NCI-H1694 (cell line): ENCODE measurements at places on chromosomes 3 and 15.

- DNase-seq, result no peak
These were observed 654 bp downstream of the PIK3CA start for GRCh38 chr3:179148616-179149405.

- no peak for DNase-seq
These were observed 87.7 kb downstream of the KCNAB1 start for GRCh38 chr3:156207802-156208685.

DNA sequence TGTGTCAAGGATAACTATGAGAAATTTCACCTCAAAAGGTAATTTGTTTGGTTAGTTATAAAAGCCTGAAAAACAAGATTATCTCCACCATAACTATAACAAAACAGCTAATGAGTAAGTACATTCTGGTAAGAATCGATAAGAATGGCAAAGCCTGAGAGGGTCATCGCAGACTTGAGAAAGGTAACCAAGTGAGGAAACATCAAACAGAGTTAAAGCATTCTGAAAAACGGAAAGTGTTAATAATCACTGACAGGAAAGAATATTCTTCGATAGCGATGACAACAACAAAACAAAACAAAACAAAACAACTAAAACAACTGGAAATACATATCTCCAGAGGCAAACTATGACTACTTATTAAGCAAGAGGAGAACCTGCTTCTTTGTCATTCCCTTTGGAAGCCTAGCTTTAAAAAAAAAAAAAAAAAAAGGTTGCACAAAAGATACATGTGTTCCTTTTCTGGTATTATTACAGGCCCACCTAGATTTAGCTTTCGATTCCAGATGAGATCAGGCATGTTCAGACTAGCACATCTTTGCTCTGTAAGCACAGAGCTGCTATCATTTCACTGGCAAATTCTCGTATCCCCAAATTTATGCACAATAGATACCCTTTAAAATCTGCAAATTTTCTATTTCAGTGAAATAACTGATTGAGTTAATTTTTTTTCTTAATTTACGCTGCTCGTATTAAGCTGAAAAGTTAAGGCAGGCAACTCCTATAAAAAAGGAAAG, 155.6 kb downstream of the TIGIT start:
- DNase-seq, result peak; percentile 39

DNA sequence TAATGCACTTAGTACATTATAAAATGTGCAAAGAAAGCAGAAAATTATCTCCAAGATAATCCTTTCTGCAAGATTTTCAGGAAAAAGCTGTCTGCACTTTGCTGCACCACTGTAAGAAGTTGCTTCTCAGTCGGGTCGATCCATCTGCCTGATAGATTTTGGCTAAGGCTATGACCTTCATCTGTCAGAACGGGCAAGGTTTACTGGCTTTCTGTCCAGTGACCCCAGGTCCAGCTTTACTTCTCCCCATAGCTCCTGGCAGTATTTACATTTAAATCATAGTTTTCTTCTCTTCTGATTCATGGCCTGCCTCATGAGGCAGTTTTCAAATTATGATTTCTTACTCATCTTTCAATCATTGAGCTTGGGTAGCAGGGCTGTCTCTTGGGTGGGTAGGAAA, 422.7 kb downstream of the EPHB1 start:
- DNase-seq, result no peak

- no peak for DNase-seq
These were observed 234.6 kb downstream of the RBMS3 start for GRCh38 chr3:29515451-29515850.

DNA sequence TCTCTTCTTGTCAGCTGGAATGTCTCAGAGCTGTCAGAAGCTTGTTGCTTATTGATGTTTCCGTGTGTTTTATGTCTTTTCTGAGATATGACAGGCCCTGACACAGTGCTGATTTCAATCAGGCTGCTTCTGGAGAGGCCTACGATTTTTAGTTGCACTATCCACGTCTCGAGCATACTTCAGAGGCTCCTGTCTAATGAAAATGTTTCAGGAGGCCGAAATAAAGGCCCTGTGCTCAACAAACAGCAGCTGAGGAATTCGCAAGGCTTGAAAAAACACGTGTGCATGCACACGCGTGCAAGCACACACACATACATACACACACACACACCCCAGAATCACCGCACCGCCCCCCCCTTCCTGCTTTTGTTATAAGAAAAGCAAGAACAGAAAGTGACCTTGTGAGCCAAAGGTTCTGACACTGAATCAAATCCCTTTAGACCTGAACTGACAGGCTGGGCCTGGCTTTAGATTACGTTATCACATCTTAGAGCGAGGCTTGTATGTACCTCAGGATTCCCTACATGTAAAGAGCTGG, 296.6 kb downstream of the NR2F2 start:
- DNase-seq, result no peak

DNA sequence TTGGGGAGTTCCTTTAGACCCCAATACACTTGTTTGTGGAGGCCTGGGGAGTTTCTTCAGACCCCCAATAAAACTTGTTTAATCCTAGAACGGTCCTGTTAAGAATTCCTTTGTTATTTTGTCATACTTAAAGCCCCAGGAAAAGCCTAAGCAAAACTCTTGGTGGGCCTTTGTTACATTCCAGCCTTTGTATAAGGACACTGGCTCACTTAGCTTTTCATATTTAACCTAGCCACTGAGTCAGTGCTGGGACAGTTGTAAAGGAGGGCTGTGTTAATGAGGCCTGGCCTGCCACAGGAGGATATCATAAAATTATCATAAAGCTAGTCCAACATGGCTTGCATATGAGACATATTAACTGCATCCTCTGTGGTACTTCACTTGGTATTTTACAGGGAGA, 760.1 kb downstream of the ZNF385D start:
- DNase-seq, result no peak

DNA sequence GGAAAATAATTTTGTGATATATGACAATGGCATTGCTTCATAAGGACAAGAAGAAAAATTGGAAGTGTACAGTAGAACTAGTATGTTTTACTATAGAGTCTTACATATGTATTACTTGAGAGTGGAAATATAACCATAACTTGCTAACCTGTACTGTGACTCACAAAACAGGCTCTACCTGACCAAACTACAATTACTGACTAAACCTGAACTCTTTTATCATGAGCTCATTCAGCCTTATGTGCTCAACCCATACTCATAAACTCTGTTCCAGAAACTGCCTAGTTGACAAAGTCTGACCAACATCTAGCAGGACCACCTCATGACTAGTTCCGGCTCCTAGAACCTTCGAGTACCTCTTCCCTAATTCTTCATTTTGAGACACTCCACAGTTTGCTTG, 6.3 kb downstream of the CDIN1 start:
- DNase-seq, result no peak

DNA sequence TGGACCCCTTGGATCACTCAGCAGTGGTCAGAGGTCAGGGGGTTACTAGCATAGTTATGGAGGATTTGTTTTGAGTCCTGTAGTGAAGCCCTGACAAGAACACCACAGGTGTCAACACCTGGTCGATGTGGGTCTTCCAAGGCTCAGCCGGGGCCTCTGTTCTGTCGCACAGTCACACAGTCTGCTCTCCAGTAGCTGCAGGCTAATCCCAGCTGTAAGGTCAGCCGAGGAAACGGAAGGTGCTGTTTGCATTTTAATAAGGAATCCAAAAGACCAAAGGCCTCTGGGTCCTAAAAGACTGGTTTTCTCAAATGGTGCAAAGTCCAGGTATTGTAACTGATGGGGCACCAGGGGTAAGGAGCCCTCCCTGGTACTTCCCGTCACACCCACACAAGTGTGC, 71.7 kb downstream of the RPLP1 start:
- DNase-seq, result no peak

DNA sequence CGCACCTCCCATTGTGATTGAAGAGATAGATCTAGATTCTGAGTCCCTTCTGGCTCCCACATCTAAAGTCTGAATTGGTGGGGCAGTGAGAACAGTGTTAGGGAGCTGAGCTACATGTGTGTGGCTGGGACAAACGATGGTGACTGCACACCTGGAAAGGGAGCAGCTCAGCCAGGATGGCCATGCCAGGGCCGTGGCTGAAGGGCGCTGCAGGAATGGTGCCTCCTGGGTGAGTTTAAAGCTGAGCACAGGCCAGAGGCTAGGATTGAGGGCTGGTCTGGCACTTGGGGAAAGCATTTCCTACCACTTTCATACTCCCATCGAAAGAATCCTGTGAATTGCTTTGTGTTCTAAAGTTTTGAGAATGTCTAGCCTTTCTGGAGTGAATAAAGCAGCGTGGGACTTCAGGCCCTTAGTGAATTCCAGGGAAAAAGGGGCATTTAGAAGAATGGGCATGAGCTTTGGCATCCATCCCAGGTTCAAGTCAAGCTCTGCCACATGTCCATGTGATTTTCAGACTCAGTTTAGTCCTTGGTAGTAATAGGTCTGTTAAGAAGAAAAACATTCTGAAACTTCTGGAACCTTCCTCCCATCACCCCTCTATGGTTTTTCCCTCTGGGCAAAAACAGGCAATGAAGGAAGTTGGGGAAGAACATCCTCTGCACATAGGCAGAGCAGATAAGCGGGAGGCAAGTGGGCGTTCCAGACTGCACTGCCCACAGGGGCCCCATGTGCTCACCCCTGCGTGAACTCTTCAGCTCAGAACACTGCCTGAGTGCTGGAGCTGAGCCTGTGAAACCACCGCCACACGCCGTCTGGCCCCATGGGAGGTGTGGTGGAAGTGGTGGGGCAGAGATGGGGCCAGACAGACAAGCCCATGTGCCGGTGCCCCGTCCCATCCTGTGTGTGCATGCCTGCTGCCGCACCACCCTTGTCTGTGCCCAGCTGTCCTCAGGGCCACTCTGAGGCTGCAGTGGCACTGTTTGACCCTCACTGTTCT, 12.9 kb upstream of the CPNE9 start:
- DNase-seq, result no peak

DNA sequence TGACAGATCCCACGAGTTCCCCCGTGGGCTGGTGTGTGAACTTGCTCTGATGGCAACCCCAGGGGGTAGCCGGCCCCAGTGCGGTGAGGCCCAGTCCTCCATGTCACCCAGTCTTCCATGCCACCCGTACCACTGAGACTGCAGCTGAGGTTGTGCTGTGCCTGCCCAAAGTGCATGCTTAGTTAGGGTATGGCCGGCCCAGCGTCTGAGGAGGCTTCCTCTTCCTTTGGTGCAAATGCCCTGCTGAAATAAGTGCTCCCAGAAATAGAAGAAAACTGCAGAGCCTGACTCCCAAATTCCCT, 31.5 kb downstream of the MGLL start:
- DNase-seq, result no peak

- DNase-seq, result no peak
These were observed 76.3 kb upstream of the ICE2 start for GRCh38 chr15:60555291-60555690.

DNA sequence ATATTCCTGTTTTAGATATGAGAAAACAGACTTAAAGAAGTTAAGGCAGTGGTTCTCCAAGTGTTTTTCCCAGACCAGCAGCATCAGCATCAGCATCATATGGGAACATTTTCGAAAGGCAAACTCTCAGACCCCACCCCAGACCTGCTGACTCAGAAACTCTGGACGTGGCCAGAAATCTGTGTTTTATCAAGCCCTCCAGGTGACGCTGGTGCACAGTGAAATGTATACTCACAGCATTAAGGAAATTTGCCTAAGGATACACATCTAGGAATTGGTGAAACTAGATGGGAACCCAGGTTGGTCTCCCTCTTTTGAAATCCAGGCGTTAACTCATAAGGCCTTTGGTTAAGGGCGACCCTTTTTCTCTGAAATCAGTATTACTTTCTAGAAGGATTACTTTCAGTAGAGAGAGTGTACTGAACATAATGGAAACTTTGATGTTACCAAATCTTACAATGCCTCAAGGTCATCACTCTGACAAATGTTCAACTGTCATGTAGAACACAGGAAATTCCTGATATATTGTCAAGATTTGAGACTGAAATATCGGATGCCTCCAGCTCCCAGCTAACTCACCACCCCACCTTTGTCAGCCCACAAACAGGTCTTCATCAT, 910.2 kb downstream of the ROBO1 start:
- no peak for DNase-seq

DNA sequence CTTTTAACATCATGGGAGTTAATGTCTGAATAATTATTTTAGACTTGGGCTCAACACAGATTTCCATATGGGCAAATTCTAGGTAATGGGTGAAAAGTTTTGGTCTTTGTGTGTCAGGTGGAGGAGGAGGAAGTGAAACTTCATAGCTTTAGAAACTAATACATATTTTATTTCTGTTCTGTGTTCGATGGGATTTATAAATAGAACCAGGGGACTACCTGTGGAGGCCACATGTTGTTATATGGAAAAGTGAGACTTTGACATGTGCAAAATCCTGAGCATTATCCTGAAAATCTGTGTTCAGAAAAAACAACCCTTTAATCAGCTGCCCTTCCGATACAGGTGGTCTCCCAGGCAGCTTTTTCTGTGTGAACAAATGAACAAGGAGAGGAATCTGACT, 209.5 kb downstream of the SOX2 start:
- no peak for DNase-seq

DNA sequence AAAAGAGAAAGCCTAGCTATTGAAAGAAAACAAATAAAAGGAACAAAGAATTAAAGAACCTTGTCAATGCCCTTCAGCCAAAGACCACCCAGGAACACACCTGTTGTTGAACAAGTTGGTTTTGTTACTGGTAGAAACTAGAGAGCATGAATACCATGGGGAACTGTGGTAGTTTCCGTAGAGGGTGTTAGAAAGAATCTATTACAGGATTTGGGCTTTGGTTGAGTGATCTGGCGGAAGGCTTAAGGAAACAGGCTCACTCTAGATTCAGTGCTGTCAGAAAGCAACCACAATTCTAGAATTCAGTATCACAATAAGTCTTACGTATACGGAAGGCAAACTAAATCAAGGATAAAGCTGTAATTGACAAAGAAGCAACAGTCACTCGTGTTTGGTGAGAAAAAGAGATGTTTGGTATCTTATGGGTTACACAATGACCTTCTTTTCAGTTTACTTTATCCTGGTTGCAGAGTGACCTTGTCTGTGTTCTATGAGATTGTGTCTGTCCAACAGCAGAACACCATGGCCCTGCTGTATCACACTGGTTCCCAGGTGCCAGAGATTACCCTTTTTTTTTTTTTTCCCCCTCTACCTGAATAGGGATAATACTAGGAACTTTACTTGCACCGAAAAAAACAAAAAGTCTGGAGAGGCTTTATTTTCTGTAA, 265.9 kb downstream of the SHQ1 start:
- DNase-seq, result no peak

DNA sequence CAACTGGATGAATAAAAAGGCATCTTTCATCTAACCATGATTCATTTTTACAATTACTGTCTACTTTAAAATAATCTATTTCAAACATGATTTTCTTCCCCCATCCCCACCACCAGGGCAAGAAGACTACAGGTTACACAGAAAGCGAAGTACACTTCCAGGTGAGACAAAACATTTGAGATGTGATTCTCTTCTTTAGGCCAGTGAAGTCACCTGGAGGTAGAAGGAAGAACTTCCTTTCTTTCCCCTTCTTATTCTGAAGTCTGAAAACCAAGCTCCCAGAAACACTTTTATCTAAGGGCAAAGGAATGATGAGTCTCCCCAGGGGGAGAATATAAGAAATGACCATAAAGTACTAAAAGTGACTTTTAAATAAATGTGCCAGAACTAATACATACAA, 36.7 kb downstream of the SHQ1 start:
- no peak for DNase-seq

GRCh38 chr3:120369037-120369467, 19.9 kb upstream of the LRRC58 start:
- DNase-seq, result no peak

- DNase-seq, result no peak
These were observed 59.8 kb upstream of the NR2F2 start for GRCh38 chr15:96270581-96271172.
